Neuronal stem cell (in vitro differentiated cells): ENCODE measurements at places on chromosomes 1 and 21.

DNA sequence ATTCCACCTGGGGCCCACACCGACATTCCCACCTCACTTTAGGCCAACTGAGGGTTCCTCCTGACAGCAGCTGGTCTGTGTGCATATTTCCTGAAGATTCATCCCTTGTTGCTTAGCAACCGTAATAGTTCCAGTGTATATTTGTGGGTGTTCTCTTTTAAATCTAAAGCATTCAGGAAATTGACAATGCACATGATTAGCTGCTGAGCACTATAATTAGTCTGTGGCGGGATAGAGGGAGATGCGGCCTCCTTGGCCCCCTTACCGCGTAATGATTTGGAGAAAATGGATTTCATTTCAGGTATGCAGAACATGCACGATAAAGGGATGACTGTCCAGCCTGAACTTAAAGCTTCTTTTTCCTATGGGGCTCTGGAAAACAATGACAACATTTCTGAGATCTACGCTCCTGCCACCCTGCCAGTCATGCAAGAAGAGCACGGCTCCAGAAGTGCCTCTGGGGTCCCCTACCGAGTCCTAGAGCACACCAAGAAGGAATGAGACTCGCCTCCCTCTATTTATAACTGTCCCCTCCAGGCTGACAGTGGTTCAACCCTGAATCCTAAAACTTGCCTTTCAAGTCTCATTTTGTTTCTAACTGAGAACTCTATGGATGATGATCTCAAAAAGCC is 33.8 kb upstream of the RCAN3 start:
- DNase-seq = no peak

- no peak for DNase-seq
Observed at GRCh38 chr1:245444147-245444828, 289.5 kb downstream of the KIF26B start.

DNA sequence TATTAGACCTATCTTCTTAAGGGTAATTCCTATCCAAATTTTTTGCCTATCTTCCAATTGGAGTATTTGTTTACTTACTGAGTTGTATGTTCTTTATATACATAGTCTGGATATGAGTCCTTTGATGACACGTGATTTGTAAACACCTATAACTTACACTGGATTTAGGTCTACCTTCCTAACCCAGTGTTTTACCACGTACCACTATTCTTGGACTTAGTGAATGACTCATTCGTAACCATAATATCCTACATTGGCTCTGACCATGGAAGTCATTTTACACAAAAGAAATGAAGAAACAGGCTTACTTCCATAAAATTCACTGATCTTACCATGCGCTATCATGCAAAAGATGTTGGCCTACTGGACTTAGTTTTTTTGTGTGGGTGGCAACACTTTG is 23.9 kb upstream of the ZZZ3 start:
- DNase-seq = no peak

DNA sequence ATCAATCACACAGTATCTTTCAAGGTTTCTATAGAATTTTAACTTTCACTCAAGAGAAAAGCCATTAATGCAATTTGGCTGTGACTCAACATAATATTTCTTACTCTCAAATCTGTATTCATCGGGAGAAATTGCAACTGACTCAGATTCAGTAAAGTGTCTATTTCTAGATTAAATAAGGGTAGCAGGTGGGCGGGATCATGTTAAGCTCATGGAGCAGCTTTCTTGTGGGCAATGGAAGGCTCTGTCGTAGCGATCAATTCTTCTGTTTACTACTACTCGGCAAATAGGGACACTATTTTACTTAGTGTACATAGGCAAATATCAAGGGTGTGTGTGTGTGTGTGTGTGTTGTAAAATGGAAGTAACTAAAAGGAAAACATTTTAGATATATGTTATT is 423.6 kb upstream of the NEGR1 start:
- DNase-seq = no peak

GRCh38 chr1:51898090-51898734 is 19.7 kb upstream of the NRDC start:
- no peak for DNase-seq

GRCh38 chr21:30800605-30801004 is 12.5 kb downstream of the KRTAP8-1 start:
- DNase-seq = no peak

- no peak for DNase-seq
Observed at GRCh38 chr21:14356746-14357145, 26.2 kb downstream of the HSPA13 start.

DNA sequence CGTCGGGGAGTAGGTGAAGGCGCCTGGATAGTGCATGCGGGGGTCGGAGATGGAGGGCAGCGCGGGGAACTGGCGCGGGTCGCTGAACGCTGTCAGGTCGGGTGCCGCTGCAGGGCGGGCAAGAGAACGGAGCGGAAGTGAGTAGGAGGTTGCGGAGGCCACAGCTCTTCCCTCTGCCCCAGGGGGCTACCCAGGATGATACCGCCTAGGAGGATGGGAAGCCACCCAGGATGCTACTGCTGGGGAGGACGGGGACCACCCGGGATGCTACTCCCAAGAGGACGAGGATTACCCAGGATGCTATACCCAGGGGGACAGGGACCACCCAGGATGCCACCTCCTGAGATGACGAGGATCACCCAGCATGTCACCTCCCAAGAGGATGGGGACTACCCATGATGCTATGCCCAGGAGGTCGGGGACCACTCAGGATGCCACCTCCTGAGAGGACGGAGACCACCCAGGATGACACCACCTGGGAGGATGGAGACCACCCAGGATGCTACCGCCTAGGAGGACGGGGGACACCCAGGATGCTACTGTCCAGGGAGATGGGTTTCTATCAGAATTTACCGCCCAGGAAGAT is 123.8 kb downstream of the CLIC6 start:
- DNase-seq = no peak

- no peak for DNase-seq
Observed at GRCh38 chr1:165442053-165442452, 2.9 kb downstream of the RXRG start.

DNA sequence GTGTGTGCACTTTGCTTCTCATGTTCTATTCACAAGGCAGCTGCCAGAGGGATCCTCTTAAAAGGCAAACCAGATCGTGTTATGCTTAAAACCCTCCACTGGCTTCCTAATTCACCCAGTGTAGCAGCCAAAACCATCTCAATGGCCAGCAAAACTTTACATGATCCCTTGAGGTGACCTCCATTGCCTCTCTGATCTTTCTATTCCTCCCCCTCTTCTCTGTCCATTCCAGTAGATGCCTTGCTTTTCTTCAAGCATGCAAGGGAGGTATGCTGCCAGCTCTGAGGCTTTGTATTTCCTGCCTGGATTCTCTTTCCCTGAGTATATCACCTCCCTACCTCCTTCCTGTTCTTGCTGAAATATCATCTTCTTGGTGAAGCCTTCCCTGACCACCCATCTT is 93.2 kb upstream of the KCNK2 start:
- no peak for DNase-seq

- DNase-seq = no peak
Observed at GRCh38 chr1:248681651-248682050, 20.9 kb downstream of the OR14I1 start.

DNA sequence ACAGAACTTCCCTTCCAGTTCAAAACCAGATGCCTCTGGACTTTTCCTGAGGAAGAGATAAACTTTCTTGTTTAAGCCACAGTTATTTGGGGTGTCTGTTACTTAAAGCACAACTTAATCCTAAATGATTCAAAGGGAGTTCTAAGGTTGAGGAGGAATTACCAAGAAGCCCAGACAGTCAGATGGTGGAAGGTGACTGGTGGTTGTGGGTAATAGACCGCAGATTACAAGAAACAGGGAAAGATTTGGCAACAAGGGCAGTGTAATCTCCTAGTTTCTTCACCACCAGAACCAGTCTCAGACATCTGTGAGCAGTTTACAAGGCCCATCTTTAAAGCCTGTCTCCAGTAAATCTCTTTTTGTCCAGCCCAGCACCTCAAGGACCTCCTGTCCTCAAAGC is 130.1 kb upstream of the CTTNBP2NL start:
- DNase-seq = no peak

DNA sequence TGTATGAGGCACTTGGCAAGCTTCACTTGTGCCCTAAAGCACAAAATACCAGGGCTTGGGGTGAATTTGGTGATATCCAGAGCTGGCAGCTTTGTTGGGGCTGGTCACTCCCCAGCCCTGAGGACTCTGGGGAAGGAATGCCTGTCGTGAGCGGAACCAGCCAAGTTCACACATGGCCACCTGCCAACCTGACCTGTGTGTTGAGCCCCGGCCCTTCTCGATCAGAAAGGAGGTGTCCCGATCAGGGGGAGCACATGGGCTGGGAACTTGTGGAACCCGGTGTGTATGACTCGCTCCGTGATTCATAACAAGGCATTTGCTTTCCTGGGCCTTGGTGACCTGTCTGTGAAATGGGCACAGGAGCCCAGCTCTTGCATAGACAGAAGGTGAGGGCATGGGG is 43.1 kb downstream of the AGPAT3 start:
- DNase-seq = no peak

GRCh38 chr1:167229719-167230385 is 9.2 kb downstream of the POU2F1 start:
- DNase-seq = no peak

DNA sequence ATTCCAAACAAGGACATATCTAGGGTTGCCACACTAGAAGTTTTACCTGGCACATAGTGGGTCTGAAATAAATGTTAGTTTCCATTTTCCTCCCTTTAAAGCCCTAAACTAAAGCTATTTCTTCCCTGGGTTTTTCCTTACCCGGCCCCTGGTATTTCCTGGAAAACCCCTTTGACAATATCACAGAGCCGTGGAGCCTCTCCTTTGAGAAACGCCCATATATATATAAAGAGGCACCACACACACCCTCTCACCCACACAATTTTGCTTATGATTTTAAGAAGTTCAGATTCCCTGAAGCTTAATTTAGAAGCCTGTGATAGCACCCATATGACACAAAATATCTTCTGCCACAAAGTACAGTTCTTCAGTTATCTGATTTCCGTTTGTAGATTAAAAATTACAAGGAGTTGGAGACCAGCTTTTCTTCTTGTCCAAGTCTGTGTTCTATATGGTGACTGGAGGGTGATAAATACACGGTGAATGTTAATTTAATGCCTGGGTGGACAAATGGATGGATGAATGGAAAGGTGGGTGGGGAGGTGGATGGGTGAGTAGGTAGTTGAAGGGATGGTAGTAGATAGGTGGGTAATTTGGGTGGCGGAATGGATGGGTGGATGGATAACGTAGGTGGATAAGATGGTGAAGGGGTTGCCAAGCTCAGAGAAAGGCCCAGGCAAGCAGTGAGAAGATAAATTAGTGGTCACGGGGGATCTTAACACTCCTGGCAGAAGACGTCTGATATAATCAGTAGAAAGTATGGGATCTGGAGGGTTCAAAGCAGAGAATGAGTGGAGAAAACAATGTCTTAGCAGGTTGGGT is 154.4 kb upstream of the FGGY start:
- DNase-seq = no peak

DNA sequence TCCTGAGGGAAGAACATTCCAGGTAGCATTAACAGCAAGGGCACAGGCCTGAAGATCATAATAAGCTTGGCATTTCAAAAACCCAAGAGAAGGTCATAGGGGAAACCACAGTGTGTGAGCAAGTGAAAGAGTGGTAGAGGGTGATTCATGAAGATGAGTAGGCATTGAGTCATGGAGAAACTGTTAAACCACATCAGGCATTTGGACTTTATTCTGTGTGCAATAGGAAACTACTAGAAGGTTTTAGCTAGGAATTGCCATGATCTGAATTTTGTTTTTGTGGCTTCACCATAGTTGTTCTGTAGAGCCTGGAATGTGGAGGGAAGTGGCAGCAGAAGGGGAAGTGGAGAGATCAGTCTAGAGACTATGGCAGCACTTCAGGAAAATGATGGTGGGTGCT is 359.0 kb upstream of the PTBP2 start:
- DNase-seq = no peak

DNA sequence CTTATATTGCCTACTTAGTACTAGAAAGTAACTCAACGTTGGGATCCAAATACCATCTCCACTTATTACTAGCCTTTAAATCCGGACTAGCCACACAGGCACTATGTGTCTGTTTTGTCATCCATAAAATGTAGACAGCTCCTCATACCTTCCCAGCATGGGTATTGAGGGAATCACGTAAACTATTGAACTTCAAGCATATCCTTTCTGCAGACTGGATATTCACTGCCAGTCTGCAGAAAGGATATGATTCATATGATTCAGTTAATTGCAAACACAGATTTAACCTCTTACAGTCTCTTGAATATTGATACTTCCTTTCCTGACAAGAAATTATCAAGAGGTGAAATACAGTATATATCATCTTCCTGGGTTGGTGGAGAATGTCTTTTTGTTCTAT is 186.0 kb downstream of the LEPR start:
- DNase-seq = no peak

DNA sequence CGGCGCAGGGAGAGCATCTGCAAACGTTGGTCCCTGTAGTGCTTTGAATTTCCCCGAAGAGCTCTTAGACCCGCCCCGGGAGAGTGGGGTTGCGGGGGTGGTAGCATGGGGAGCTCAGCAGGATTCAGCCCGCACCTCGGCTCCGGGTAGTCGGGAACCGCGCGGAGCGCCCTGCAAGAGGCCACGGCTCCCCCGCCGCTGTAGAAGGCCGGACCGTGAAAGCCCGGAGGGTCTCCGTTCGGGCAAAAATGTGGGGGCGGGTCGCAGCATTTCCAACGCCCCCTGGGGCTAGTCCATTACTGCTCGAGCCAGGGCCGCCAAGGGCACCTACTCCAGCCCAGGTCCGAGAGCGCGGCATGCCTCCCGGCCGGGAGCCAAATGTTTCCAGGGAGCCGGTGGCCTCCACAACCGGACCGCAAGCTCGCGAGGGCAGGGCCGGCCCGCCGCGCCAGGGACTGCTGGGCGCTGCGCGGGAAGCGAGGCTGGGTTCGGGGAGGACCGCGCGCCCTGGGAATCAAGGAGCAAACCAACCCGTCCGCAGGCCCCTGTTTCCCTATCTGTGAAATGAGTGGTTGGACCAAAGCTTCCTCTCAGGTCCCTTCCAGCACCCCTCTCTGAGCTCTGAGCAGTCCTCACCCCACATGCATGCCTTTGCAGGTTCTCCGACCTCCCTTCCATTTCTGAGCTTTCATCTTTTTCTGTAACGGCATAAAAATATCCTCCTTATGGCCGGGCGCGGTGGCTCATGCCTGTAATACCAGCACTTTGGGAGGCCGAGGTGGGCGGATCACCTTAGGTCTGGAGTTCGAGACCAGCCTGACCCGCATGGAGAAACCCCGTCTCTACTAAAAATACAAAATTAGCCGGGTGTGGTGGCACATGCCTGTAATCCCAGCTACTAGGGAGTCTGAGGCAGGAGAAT is 775 bp upstream of the TMEM63A start:
- DNase-seq = peak; percentile 31

DNA sequence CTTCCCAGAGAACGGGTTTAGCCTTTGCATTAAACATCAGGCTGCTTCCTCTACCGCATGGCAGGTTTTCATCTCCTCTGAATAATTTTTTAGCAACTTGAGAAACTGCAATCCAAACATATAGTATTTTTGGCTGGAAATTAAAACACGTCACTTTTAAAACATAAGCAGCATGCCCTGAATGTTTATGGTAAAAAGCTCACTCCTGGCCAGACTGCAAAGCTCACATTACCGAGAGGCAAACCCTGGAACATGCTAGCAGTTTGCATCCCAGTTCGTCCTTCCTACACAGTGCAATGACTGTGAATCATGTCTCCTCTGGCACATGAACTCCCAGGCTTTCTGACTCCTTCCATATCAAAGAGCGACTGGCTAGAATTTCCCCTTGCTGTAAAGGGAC is 312.3 kb downstream of the RRAGC start:
- no peak for DNase-seq
